NCI-H526 treated with DMSO at 0.1 percent for 48 hours (cell line): ENCODE measurements at places on chromosomes 11 and 22.

- no peak for DNase-seq
Observed at GRCh38 chr22:50171319-50171964, 911 bp downstream of the PANX2 start.

- DNase-seq, result no peak
Observed at GRCh38 chr11:2399488-2400068, 972 bp upstream of the TSSC4 start.

DNA sequence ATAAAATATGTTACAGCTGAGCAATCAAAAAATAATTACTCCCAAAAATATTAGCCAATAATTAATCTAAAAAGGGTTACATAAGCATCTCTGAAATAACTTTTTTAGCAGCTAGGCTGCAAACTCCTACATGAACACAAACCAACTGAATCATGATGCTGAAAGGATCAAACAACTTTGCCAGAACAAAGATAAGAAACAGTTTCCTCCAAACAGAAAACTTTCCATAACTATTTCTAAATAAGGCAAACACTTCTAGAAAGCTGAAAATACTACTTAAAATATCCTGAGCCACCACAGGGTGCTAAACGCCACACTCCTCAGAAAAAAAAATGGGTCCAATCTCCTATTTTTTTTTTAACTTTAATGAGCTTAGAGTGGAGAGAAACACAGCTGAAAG, 68.6 kb upstream of the ARHGAP32 start:
- DNase-seq, result no peak

DNA sequence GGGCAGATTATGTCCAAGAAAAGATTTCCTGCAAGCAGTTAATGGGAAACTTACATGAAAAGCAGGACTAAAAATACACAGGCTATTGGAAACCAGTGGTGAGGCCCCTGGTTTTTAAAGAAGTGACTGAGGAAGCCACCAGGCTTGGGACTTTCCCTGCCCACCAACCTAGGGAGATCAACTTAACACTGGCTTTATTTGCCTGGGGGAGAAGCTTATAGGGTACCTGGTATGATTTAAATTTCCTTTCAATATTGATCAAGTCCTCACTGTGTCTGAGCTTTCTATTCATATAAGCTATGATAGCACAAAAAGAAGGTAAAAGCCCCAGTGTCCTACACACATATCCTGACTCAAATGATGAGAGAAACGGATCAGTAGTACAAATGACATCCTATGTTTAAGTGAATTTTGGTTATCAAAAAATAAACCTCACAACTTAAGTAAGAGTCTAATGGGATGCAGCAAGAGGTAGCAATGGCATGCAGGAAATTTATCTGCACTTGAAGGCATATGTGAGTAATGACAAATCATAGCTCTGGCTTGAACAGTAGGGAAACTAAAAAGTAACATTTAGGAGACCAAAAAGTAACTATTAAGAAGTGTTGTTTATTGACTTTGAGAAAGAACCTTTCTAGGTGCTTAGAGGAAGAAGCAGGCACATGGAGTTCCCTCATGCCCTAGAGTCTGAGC, 85.3 kb downstream of the GAB2 start:
- DNase-seq, result no peak

DNA sequence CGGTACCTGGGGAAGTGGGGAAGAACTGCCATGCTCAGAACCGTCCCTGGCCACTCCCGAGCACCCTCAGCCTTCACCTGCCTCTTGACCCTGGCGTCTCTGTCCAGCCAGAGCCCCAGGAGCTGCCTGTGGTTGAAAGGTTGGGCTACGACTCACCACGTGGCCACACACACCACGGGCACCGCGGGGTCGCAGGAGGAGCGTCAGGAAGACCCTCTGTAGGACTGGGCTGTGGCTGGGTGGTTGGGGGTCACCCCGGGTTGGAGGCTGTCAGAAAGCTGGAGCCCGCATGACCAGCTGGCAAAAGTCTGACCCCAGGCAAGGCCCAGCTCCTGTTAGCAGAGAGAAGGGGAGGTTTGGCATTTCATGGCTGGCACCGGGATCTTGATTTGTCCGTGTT, 11.5 kb downstream of the KRTAP5-5 start:
- DNase-seq, result no peak

GRCh38 chr11:60932605-60933356, 8.5 kb downstream of the TMEM132A start:
- no peak for DNase-seq

GRCh38 chr11:26715133-26715532, 6.7 kb downstream of the SLC5A12 start:
- no peak for DNase-seq

- no peak for DNase-seq
Observed at GRCh38 chr11:30619767-30620166, 33.6 kb upstream of the MPPED2 start.

- DNase-seq, result no peak
Observed at GRCh38 chr11:74696939-74697675, 34.1 kb downstream of the CHRDL2 start.

DNA sequence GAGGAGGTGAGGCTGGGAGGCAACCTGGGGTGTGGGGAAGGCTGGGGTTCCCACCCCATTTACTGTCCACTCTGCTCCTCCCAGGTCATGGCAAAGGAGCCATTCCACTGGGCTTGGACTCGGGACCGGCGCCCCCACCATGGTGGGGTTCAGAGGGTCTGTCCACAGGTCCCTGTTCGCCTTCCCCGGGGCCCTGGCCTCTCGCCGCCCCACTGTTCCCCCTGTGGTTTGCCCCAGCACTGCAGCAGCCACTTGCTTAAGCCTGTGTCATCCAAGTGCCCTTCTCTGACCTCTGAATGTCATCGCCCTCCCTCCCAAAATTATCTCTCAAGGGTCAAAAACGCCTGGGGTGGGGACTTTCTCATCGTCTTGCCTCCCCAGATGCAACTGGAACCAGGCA, 2.6 kb downstream of the SPDYC start:
- no peak for DNase-seq

GRCh38 chr11:99987821-99988470, 699.1 kb upstream of the ARHGAP42 start:
- no peak for DNase-seq

DNA sequence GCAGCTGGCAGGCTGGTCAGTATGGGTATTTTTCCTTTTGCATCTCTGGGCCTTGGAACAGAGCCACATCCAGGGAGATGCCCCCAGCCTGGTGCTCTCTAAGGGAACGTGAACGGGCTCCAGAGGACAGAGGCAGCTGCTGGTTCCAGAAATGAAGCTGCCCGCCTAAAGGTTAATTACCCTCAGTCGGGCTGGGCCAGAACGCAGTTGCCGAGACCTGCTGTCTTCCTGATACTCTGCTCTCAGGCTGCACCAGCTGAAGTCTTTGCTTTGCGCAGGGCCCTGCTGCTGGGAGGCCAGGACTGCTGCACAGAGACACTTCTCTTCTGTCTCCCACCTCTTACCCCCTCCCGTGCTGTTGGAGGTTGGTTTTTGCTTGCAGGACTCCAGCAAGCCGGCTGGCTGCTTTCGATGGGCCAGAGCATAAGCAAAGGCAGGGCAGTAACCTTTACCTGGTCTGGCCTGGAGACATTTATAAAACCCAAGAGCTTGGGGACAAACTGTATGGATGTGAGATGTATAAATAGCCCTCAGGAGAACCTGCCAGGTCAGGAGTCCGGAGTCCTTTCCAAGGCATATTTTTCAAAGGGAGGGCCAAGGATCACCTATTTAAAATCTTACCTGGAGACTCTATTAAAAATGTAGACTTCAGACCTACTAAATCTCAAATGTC, 197.1 kb downstream of the GRIK4 start:
- no peak for DNase-seq

- DNase-seq, result no peak
Observed at GRCh38 chr22:44611880-44612496, 90.0 kb upstream of the PRR5 start.

- DNase-seq, result no peak
Observed at GRCh38 chr22:31262312-31263133, 29.8 kb downstream of the PIK3IP1 start.

GRCh38 chr11:12840871-12841660, 166.8 kb downstream of the TEAD1 start:
- no peak for DNase-seq

DNA sequence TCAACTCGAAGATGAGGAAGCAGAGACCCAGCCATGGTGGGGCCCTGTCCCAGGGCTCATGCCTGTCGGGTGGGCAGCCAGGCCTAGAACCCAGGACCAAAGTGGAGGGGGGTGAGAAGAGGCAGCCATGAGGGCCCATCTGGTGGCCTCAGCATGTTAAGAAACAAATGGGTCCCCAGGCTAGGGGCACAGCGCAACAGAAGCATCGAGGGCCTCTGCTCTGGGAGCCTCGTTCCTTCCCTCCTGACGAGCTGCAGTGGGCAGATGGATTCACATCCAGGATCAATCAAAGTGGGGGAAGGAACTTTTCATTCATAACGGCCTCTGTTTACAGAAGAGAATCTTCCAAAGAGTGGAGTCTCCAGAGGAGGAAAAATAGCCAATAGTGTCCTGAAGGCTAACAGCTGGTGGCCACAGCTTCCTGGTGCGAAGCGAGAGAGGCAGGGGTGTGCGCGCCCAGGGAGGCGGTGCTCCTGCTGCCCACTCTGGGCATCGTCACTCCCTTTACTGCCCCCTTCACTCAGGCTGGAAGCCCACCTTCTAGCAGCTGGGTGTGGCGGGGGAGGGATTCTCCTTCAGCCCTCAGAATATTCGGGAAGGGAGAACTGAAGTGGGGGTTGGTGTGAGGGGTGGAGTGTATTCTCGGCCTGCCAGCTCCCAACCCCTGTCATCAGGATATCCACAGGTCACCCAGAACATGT, 4.3 kb downstream of the CBX7 start:
- no peak for DNase-seq

DNA sequence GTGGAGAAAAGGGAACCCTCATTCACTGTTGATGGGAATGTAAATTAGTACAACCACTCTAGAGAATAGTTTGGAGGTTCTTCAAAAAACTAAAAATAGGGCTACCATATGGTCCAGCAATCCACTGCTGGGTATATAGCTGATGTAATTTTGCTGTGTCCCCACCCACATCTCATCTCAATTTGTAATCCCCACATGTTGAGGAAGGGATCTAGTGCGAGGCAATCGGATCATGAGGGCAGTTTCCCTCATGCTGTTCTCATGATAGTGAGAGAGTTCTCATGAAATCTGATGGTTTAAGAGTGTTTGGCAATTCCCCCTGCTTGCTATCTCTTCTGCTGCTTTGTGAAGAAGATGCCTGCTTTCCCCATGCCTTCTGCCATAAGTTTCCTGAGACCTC, 17.1 kb upstream of the OR52M1 start:
- DNase-seq, result no peak

GRCh38 chr11:84608837-84609196, 1018.3 kb downstream of the DLG2 start:
- DNase-seq, result no peak
